ENCODE measurements at places on chromosomes 3 and 15.

DNA sequence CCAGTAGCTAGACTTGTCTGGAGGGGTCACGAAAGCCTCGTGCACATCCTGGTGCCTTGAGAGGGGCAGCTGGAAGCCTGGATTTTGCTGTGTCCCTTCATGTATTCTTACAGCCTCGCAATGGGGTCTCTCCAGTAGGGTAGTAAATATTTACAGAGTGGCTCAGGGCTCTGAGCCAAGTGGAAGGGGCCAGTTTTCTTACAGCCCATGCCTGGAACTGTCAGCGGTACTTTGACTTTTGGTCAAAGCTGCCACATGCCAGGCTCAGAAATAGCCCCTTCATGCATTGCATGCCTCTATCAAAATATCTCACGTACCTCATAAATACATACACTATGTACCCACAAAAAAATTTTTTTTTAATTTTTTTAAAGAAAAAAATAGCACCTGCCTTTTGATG is 119.2 kb downstream of the OSBPL10 start:
- DNase-seq = no peak

DNA sequence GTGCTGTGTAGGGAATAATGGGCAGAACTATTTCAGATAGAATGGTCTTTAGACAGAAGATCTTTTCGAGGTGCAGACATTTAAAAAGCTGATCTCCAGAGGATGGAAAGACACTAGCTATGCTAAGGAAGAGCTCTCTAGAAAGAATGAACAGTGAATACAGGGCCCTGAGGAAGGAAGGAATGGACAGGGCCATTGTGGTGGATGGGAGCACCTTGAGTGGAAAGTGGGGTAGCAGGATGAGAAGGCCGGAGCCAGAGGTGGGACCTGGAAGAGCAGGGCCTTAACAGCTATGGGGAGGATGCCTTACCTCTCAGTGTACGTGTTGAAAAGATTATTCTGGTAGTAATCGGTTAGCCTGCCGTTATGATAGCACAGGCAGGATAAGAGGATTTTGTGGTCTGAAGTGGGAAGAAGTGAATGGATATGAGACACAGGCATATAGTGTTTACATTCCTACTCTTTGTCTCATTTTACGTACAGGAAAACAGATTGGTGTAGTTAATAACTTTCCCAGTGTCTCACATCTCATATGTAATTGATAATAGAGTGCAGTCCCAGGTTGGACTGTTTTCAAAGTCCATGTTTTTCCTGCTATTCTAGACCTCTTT is 172.4 kb downstream of the KLHL25 start:
- no peak for DNase-seq

DNA sequence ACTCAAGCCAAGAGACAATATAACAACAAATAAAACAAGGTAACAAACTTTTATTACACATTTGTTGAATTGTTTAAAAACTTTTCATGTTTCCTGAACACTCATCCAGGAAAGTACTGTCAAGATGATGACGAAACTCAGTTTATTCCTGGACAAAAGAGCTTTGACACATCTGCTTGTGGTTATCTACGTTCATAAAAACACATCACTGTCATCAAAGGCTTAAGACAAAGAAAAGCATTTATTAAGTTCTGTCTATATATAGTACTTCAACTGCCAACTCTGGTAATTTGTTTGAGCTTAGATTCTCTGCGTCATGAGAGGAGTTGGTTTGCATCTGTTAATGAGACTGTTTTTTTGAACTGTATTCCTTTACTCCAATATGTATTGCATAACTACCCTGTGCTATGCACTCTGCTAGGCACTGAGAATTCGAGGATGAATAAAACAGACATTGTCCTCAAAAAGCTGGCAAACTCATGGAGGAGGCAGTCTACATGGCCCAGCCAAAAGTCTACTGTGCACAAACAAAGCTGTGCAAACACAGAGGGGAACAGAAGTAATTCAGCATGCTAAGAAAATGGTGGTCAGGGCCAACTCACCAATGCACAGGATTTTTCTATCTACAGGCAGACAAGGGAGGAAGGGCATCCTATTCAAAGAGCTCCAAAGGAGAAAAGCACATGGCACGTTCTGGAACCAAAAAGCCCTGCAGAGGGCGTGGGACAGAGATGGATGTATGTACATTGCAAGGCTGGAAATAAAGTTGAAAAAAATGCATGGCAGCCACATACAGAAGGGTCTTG is 21.5 kb downstream of the PLD1 start:
- DNase-seq = peak; percentile 92

DNA sequence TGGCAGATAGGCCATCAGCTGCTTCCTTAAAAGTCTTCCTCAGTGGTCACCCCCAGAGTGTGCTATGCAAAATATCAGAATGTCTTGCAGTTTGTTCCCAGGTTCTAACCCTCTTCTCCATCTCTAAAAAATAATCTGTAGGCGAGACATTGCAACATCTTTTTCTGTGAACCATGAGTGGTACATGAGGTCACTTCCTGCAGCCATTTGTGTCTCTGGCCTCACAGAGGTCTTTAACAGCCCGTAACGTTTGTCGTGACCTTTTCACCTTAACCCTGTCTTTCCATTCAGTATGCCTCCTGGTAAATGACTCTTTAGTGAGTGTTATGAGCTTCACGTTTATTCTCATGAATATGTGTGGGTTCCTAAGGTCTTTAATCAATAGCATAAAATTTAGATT is 145.4 kb downstream of the KLHL25 start:
- DNase-seq = no peak

DNA sequence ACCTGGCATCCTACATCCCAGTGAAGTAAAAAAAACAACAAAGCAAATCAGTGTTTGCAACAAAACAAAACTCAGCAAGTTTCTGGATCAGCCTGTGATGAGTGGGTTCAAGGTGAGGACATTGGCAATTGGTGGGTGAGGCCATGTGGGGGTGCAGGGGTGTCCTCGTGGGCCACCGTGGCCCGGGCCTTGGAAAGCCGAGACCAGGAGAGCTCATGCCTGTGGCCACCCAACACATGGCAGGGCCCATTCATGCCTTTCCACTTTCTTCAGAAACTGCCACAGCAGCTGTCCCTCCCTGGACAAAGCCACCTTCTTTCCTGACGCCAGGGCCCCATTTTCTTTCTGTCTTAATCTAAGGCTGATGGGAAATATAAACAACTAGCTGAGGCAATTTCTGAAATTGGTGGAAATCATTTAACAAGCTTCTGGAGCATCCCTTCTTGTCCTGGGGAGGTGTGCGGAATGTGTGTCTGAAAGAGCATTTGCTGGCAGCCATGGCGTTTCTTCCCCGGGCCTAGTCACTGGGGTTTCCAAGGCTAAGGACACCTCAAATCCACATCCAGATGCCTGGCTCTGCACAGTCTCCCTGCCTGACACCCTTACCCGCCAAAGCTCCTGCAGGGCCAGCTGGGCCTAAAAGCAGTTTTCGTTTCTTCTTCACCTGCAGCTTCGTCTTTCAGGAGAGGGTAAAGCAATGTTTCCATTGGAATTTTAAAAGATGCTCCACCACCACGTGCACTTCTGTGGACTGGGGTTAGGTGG is 34.1 kb upstream of the SFMBT1 start:
- DNase-seq = no peak

- DNase-seq = no peak
These were observed 97.2 kb downstream of the LRTM1 start for GRCh38 chr3:54830658-54831057.

GRCh38 chr15:60373327-60373726 is 24.5 kb downstream of the ANXA2 start:
- DNase-seq = no peak

- no peak for DNase-seq
These were observed 6.5 kb downstream of the OR5K4 start for GRCh38 chr3:98359993-98360675.

GRCh38 chr3:155861476-155862183 is 7.4 kb upstream of the SLC33A1 start:
- no peak for DNase-seq

- peak; percentile 19 for DNase-seq
These were observed 135.4 kb upstream of the MB21D2 start for GRCh38 chr3:193053046-193053435.

DNA sequence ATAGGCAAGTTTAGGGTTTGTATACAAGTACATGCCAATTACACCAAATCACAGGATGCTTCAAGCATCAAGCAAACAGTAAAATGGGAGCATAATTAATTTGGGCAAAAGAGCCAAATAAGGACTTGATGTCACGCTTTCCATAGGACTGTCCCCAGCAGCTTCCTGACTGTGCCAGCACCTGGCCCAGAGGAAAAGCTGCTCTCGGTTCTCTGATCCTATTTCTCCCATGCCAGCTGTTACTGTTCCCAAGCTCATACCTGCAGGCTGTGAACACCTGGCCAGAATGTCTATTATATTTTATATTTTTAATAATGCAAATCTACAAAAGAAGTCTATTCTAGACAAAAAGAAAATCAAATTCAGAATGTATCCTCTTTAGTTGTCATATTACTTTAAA is 12.2 kb downstream of the ZXDC start:
- no peak for DNase-seq

All from fibroblast of skin of left biceps (primary cell).